Activated CD4-positive, CD25-positive, alpha-beta regulatory T cell treated with anti-CD3 and anti-CD28 coated beads, Interleukin-2, amount 50 U/mL, for 72 hours (primary cell): ENCODE measurements at places on chromosomes 2 and 18.

DNA sequence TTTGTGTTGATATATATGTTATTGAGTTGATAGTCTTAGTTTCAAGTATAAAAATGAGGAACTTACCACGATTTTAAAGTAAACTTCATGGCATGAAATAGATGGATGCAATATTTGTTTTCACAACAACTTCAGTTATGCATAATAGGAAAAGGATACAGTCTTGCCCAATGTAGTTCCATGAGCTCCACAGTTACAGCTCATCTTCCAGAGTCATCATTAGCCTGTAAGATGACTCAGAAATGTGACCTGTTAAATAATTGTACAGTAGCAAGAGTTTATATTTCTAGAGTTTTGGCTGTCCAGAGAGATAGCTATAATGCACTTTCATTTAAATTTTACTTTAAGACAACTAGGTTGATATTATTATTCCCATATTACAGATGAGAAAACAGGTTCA lies 80.9 kb upstream of the ARHGAP28 start:
- DNase-seq = no peak

DNA sequence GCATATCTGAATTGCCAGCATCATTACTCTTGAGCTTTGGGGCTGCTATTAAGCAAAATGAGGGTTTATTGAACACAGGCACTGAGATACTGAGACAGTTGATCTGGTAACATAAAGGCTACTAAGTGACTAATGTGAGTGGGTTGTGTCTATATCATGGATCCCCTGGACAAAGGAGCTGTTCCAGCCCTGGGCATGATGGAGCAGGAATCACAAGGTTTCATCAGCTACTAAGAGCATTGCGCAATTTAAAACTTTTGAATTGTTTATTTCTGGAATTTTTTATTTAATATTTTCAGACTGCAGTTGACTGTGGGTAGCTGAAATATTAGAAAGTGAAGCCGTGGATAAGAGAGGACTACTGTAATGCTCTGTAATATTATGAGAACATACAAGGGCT lies 73.5 kb downstream of the MGAT5 start:
- no peak for DNase-seq

- no peak for DNase-seq
These were observed 413.5 kb upstream of the HS6ST1 start for GRCh38 chr2:128731994-128732650.

DNA sequence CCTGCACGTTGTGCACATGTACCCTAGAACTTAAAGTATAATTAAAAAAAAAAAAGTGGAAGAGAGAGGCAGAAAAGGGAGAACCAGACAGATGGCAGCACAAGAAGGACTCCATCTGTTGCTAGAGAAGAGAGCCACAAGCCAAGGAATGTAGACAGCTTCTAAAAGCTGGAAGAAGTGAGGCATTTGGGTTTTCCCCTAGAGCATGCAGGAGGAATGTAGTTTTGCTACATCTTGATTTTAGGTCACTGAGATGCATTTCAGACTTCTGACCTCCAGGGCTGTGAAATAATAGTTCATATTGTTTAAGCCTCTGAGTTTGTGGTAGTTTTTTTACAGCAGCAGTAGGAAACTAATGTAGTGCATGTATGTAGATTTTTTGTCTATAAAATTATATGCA lies 46.0 kb downstream of the CAVIN2 start:
- no peak for DNase-seq

GRCh38 chr2:13821255-13821880 lies 811.1 kb upstream of the LRATD1 start:
- no peak for DNase-seq

GRCh38 chr2:209496586-209496982 lies 72.7 kb downstream of the MAP2 start:
- no peak for DNase-seq

DNA sequence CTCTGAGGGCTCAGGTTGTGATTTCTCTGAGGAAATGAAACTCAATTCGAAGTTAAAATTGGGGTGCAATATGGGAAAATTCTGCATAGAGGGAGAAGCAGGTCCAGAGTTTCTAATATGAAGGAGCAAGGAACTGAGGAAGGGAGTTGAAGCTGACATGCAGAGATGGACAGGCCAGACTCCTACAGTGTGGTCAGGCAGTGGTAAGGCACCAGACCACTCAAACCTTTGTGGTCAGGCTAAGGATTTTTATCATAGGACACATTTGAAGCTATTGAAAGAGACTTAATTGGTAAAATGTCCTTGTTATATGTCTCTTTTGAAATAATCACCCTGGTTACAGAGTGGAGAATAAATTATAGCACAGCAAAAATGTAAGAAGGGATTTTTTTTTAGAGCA lies 1074.8 kb upstream of the CDH2 start:
- DNase-seq = no peak

DNA sequence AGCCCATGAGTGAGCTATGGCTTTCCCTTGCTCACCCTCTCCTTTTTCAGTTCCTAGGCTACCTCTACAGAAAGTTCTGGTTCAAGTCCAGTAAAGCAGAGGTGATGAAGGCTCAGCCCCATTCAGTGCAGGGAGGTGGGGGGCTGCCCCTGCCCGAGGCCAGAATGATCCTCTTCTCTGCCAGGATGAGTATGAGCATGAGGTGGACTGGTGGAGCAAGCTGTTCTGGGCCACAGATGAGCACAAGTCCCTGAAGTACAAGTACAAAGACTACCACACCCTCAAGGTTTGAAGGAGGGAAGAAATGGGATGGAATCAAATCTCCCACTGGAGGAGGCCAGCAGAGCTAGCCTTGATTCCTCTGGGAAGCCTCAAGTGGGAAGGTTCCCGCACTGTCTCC lies 42.4 kb downstream of the LMAN2L start:
- DNase-seq = no peak

- no peak for DNase-seq
These were observed 244.1 kb upstream of the FOSL2 start for GRCh38 chr2:28148566-28148965.
